ENCODE measurements at places on chromosomes 2 and 18.

- DNase-seq, result no peak
These were observed 9.3 kb downstream of the BARD1 start for GRCh38 chr2:214800180-214800579.

DNA sequence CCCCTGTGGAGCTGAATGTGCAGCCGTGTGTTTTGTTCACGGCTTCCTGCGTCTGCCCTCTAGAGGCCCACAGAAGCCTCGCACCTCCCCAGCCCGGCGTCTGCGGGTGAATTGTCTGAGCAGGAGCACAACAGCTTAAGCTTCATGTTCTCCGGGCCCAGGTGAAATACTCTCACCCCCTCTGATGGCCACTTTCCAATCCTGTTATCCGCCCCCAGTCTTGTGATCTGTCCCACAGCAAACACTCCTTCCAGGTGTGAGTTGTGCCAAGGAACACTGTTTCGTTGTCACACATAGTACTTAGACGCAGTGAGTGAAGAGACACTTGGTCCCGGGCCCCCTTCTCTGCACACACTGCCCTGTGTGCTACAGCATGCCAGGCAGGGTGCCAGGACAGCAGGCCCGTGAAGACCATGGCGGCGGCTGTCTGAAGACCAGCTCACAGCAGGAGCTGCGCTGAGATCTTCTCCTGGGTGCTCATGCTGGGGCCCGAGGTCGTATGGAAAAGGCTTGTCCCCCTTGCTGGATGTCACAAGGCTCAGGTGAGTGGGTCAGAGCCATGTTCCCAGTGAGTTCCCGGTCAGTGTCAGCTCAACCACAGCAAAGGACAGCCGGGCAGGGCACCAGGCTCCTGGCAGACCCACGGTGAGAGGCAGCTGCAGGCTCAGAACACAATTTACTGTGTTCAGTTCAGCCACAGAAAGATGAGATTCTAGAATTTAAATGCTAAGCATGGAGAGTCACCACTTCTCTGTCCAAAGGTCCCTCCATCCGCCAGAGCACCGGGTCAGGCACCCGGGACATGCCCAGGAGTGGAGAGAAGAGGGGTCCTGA lies 6.8 kb upstream of the PXDN start:
- peak; percentile 78 for DNase-seq

DNA sequence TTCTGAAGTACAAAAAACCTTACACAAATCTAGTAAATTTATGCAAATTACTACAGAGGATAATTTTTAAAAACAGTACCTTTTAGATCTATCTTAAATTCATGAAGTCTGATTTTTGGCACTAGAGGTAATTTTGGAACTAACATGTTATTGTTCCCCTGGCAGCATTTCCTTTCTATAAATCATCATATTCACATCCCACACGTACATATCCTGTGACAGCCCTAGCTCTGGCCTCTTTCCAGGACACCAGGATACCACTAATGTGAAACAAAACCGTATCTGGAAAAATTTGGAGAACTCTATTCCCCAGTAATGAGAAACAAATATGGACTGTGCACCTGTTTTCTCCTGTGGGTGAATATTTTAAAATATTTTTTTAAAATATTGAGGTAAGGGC lies 14.0 kb upstream of the BIRC6 start:
- DNase-seq, result no peak

- no peak for DNase-seq
These were observed 46.4 kb upstream of the RNF152 start for GRCh38 chr18:61939046-61939674.

DNA sequence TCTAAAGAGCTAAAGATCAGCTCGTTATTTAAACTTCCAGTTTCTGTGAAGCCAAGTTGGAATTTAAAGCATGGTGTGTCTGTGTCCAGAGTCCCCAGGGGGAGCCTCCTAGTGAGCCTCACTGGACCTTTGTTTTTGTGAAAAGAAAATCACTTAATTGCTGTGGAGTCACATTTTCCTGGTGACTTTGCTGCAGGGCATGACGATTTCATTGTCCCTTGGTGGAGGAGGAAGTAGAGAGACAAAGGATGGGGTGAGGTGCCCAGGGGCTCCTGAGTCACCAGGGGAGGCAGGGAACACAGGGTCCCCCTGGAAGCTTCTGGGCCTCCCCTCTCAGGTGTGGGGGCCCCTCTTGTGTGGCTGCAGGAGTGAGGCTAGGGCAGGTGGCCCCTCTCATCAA lies 19.7 kb downstream of the ATP6V1C2 start:
- DNase-seq, result no peak

- DNase-seq, result no peak
These were observed 103.5 kb downstream of the UPP2 start for GRCh38 chr2:158205215-158205614.

GRCh38 chr2:200591308-200591707 lies 5.5 kb downstream of the AOX1 start:
- DNase-seq, result no peak

DNA sequence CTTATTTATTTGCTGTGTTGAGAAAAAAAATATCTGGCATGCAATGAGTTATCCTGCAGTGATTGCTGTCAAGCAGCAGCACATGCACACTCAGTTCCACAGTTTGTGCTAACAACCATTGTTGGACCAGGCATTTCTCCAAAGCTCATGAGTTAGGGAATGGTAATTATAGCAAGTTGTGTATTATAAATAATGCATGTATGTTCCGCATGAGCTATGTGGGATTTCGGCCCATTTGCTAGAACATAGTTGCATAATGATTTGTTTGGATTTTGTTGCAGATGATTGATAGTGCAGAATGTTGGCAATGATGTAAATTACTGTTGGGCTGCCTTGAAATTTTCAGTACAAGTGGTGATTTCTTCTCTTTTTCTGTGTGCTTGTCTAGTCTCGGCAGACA lies 10.7 kb downstream of the KCNJ3 start:
- DNase-seq, result no peak

GRCh38 chr2:229118927-229119326 lies 152.2 kb downstream of the PID1 start:
- DNase-seq, result no peak

DNA sequence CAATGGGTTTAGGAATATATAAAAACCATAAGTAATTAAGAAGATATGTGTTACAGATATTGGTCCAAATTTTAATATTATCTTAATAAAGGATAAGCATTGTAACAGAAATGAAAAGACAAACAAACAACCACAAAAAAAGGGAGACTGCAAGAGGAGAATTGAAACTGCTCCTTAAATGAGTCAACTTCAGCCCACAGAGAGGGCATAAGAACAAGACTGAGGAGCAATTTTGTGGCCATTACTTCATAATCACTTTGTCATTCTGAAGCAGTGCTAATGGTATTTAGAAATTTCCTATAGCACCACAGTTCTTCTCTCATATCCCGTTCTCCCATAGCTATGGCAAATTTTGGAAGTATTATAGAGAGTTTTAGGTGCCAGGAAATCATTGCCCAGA lies 193.2 kb upstream of the HNMT start:
- no peak for DNase-seq

GRCh38 chr2:64263315-64263714 lies 119.1 kb upstream of the PELI1 start:
- DNase-seq, result no peak

- no peak for DNase-seq
These were observed 59.4 kb downstream of the ANKRD44 start for GRCh38 chr2:197251163-197251562.

DNA sequence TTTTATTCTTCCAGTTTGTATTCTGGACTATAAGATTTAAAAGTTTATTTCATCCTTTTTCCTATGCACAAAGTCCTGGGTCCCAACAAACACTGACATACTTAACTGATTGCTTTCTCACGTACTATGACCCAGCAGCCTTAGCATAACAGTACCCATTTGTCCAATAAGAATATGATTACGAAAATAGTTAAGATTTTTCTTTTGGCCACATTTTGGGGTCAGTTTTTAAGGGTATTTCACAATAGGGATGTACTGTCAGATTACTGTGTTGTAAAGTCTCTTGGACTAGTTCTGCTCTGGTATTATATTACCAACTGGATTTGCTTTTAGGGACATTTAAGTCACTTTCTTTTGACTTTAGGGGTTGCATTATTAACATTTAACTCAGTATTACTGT lies 46.1 kb downstream of the TTC39C start:
- DNase-seq, result no peak

DNA sequence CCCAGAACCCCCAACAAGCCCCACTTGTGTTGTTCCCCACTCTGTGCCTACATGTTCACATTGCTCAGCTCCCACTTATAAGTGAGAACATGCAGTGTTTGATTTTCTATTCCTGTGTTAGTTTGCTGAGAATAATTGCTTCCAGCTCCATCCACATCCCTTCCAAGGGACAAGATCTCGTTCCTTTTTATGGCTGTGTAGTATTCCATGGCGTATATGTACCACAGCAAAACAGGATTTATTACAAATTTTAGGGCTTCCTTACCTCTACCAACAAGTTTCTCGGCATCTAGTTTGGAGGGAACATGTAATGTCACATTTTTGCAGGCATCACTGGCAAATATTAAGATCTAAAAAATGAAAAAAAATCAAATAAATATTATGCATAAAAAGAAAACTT lies 8.9 kb downstream of the DSC2 start:
- DNase-seq, result no peak

DNA sequence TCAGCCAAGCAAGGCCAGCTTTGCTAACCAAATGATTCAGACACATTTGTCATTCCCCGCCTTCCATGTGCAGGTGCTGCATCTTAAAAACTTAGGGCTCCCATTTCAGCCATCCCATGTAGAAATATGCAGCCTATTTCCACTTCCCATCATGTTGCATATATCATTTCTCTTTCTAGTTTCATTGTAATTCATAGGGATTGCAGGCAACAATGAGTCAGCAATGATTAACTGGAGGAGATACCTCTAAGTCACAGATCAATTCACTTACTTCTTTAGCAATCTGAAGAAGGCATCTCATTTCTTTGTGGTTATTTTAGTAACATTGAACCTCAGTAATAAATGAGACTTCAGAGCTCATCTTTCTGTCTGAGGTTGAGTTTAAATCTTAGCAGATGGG lies 276.1 kb upstream of the PKDCC start:
- no peak for DNase-seq

DNA sequence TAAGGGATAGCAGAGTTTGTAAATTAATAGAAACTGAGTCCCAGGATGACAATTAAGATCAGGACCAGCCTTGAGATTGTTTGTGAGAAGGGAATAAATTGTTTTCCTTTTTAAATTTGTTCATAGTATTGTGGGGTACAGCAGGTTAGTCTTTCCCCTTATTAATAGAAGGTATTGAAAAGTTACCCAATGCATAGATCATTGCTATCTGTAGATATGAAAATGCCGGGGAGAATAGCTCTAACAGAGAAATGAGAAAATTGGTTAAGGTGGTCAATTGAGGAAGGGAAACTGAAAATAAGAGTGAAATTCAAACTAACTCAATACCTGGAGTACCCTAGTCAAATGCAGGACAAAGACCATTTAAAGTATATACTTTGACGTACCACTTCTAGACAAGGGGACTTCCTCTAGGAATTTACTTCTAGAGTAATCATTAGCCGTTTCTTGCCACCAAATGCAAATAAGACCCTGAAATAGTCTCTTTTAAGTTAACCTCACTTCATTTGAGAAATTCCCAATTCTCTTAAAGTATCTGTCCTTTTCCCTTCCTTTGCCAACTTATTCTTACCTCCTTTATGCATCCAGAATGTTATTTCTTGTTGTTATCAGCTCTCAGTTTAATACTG lies 1224.4 kb upstream of the LRRTM1 start:
- no peak for DNase-seq

- no peak for DNase-seq
These were observed 32.3 kb upstream of the TMEM247 start for GRCh38 chr2:46446871-46447568.

- DNase-seq, result no peak
These were observed 323.9 kb upstream of the SOX11 start for GRCh38 chr2:5368263-5368662.

DNA sequence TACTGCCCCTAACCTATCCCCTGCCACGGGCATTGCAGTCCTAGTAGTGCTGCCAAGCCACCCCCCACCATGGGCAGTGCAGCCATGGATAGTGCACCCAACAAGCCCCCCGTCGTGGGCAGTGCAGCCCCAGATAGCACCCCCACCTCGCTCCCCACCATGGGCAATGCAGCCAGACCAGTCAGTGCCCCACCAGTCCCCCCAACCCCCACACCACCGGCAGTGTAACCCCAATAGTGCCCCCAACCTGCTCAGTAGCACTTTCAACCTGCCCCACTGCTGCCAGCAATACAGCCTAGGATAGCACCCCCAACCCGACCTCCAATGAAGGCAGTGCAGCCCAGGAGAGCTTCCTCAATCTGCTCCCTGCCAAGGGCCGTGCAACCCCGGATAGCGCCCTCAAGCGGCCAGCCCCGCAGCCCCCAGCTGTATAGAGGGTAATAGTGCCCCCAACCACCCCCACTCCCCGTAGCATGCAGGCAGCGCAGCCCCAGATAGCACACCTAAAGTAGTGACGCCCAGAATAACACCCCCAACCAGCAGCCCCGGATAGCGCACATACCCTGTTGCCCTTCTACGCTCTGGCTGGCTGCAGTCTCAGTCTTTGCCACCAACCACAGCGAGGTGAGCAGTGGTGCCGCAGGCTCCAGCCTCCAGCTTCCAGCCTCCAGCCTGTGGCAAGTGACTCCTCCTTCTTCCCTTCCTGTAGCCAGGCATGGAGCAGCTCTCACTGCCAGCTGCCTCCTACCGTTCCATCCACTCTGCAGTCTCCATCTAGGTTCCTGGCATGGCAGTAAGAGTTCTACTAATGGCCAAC lies 45.4 kb upstream of the ANKRD62 start:
- no peak for DNase-seq

DNA sequence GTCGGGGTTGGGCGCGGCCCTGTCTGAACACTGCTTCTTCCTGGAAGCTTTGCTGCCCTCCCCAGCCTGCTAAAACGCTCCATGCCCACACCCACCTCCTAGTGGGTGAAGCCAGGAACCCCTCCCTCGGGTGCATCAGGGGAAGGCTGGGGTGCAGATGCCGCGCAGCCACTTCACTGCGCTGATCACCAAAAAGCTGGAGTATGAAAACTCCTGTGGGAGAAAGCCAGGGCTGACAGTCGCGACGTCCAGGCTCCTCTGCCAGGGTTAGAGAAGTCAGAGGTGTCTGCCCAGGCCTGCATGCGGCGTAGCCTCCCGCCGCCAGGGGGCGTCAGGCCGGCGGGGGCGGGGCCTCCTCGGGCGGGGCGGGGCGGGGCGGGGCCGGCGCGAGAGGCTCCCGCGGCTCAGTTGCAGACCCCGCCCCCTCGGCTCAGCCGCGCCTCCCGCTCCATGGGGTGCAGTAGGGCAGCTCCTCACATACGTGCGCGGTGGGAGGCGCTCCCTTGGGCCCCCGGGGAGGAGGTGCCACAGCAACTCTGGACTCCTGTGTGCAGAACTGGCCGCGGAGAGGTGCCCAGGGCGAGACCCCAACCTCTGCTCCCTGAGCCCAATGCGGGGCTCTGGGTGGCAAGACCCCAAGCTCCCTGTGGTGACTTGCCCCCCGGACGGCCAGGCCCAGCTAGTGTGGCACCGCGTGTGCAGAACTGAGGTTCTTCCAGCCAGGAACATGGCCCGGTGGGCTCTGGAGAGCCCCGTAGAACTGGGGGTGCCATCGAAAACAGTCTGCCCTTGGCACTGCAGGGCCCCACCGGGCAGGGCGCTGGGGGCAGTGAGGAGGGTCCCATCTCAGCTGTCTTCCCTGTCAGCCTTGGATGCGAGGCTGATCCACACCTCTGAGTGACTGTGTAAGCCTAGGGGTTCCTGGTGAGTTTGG lies 1.8 kb upstream of the RNPEPL1 start:
- DNase-seq, result peak; percentile 84

- DNase-seq, result no peak
These were observed 10.1 kb upstream of the NARS1 start for GRCh38 chr18:57631697-57632096.

Data from endothelial cell (in vitro differentiated cells).